NT2/D1 (cell line): ENCODE measurements at places on chromosomes 5 and 9.

DNA sequence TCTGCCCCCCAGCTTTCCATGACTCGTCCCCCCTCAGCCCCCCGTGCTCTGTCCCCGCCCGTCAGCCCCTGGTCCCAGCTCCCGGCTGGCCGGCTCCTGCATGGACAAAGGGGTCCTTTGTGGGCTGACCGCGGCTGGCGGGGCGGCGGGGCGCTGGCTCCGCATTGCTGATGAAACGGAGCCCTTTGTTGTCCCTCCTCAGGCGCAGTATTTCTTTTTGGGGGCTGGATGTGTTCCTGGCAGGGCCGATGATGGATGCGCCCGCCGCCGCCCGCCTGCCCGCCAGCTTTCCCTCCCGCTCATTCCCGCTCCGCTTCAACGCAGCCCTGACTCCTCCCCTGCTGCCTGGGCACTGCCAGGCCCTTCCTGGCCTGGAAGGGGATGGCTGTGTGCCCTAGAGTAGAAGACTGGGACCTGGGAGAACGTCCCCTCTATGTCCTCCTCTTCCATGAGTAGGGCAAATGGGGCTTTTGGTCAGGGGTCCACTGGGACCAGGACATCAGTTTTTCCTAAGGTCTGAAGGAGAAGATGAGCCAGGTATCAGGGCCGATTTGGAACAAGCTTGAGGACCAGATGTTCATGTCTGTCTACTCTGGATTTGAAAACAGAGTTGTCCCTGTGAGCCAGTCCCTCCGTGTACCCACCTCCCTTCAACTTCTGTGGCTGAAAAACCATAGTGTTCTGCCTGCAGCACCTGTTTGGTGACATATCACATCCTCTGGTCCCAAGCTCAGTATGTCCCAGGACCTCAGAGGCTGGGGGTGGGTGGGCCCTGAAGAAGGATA, 29.0 kb downstream of the CXXC5 start:
- no peak for DNase-seq

GRCh38 chr5:76622973-76623596, at the start of gene F2RL2:
Gene F2RL2 (minus strand): TSS chr5:76623403. CDS start chr5:76623230, 173 bp downstream.
- DNase-seq = peak; percentile 25

GRCh38 chr5:142441616-142442015, 116.8 kb upstream of the SPRY4 start:
- DNase-seq = no peak

- no peak for DNase-seq
Observed at GRCh38 chr5:138536665-138537315, 6.2 kb downstream of the ETF1 start.

- DNase-seq = peak; percentile 23
Observed at GRCh38 chr5:175718401-175719108, 60.7 kb downstream of the HRH2 start.

DNA sequence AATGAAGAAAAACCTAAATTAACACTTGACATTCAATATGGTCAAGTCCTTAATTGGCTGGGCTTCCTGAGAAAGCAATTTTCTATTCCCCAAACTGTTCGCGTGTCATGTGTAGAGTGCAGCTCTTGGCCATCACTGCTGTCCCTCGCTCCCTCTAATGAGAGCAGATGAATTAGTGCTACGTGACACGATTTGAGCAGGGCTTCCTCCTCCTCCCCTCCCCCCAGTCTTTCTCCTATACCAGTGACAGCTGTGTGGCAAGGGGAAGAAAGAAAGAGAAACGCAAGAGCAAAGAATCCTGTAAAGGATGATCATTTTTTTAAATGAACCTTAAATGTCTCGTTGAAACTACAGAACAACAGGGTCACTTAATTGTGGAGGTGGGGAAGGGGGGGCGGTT, 159.6 kb downstream of the BNC2 start:
- no peak for DNase-seq

DNA sequence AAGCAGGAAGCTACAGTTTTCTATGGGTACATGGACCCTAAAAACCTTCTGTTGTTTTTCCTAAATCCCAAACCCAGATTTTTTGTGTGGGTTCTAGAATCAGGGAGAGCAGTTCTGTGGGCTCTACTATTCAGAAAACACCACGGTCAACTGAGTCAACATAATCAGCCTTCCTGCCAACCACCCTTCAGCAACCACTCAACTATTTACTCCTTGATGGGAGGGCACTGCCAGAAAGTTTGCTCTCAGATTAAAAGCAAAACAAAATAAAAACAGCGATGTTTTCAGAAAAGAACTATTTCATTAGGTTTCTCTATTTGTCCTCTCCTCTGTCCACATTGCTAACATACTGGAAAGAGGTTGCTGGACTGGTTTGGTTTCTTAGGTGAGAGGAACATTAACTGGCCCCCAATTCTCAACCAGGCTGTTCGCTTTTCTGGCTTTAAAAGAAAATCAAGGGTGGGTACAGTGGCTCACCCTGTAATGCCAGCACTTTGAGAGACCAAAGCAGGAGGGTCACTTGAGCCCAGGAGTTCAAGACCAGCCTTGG, 72.3 kb downstream of the GCNT1 start:
- DNase-seq = no peak
